Tibial nerve (tissue), 4 donors: ENCODE measurements at places on chromosomes 12 and 14. TPM values are rescaled to one million over a fixed set of nuclear protein-coding genes. Genes with fewer than 3 reads are reported as not detected.
A peak's percentile ranks its signal among the peaks of the same experiment; 100 is the strongest.

The PLCZ1 gene
- not detected for total RNA-seq

The TMPRSS12 gene
- total RNA-seq = not detected

DNA sequence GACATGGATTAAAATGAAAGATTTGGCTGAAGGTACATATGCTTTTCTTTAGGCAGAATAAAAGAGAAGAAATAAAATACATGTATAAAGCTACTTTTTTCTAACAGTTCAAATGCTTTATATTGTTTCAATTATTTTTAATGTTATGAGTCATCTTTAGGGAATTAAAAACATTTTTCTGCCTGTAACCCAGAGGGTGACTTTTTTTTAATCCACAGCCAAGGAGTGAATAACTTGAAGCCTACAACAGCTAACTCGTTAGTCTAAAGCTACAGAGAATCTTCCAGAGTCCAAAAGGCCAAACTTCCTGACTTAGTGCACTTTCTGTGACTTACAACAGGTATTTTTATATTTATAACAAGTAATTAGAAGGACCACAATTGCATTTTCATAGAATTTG is 151.6 kb downstream of the SEC23A start:
- H3K27ac ChIP-seq = no peak overlapping the region
- H3K36me3 ChIP-seq = no peaks in the 10 kb centered on the region
- no peaks in the 10 kb centered on the region for H3K4me1 ChIP-seq
- no peak for DNase-seq
- no peak overlapping the region for H3K4me3 ChIP-seq

The ZNF891 gene
- 5.1 TPM for total RNA-seq

The LRP1-AS gene
- not detected for total RNA-seq

GRCh38 chr12:93707836-93708235 is 30.7 kb downstream of the CRADD start:
- no peak for DNase-seq
- H3K36me3 ChIP-seq = no peaks in the 10 kb centered on the region
- H3K4me3 ChIP-seq = no peak overlapping the region
- no peaks in the 10 kb centered on the region for H3K27me3 ChIP-seq
- H3K4me1 ChIP-seq = no peaks in the 10 kb centered on the region

The TSPAN19 gene
- total RNA-seq = 0.22 TPM

DNA sequence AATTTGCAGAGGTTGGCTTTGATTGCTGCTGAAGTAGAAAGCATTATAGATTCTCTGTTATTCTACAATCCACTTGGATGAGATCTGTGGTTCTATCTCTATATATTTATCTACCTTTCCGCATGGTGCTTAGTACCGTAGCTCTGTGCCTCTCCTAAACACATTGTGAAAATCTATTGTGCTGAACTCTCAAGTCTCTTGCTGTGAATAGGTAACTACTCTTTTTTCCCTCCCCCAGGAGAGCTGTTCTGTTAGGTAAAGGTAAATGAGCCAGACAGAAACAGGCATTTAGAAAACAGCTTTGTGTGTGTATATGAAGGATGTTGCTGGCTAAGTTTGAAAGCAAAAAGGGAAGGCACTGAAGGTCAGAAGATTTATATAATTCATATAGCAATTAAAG is 112.6 kb downstream of the BRMS1L start:
- no peaks in the 10 kb centered on the region for H3K4me1 ChIP-seq
- no peak overlapping the region for H3K4me3 ChIP-seq
- no peak for DNase-seq
- H3K27me3 ChIP-seq = no peaks in the 10 kb centered on the region
- no peak overlapping the region for H3K27ac ChIP-seq

The CELA1 gene
- not detected for total RNA-seq

The PLBD1 gene
- 4.8 TPM for total RNA-seq

DNA sequence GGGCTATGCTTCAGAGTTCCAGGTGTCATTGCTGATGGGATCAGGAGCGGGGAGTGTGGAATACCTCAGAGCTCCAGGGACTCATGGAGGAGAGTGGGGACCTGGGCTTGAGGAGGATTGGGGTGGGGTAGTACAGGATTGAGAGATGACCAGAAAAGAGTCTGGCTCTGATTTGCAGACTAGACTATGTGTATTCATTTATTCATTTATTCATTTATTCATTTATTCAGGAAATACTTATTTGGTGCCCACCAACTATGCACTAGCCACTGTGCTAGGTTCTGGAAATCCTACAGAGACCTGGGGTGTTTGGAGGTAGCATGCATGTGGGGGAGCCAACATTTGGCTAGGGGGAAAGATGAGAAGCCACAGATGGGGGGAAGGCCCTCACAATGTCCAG is 871 bp upstream of the KRT83 start:
- no peak overlapping the region for H3K27ac ChIP-seq
- H3K4me3 ChIP-seq = no peak overlapping the region
- H3K36me3 ChIP-seq = no peaks in the 10 kb centered on the region
- H3K27me3 ChIP-seq = no peaks in the 10 kb centered on the region
- H3K4me1 ChIP-seq = no peaks in the 10 kb centered on the region
- DNase-seq = no peak

The OR6C75 gene
- not detected for total RNA-seq

DNA sequence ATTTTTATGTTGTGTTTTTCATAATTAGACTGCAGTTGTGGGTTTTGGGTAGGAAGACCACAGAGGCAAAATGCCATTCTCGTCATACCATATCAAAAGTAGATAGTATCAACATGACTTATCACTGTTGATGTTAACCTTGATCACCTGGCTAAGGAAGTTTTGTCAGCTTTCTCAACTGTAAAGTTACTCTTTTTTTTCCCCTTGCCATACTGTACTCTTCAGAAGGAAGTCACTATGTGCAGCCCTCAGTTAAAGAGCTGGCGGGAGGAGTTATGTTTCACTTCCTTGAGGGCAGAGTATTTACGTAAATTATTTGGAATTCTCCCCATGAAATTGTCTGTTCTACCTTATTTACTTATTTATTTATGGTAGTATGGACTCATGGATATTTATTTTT is 78.7 kb downstream of the PRORP start:
- no peak overlapping the region for H3K27ac ChIP-seq
- H3K4me1 ChIP-seq = no peaks in the 10 kb centered on the region
- H3K4me3 ChIP-seq = no peak overlapping the region
- no peaks in the 10 kb centered on the region for H3K36me3 ChIP-seq
- no peaks in the 10 kb centered on the region for H3K27me3 ChIP-seq

DNA sequence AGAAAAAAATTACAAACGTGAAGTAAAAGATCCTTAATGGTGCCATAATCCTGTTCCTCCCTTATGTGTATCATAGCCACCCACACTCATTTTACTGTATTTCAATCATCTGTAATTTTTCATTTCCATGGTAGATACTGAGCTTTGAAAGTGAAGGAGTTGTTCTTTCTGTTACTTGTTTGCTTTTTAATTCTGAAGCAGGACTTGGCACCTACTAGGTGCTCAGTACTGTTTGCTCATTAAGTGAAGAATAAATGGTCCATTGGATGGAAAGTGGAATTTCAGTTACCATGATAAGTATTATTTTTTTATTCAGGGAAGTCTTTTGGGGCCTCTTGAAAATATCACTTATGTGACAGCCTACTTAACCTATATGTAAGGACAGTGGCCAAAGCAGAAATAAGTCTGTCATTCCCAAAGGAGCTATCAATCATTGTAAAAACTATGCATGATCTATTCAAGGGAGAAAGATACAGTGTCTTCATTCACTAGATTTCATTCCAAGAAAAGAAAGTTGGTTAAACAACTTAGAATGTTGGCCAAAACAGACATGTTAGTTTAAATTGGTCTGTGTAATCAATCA is 1244.4 kb upstream of the SEL1L start:
- H3K36me3 ChIP-seq = no peaks in the 10 kb centered on the region
- H3K4me3 ChIP-seq = no peak overlapping the region
- H3K27ac ChIP-seq = no peak overlapping the region

The CLMN gene
- total RNA-seq = 32.2 TPM

- H3K4me1 ChIP-seq = peaks cover 6% of the 10 kb centered on the region
- H3K27ac ChIP-seq = no peak overlapping the region
- no peaks in the 10 kb centered on the region for H3K27me3 ChIP-seq
- DNase-seq = no peak
- no peaks in the 10 kb centered on the region for H3K36me3 ChIP-seq
Measured at GRCh38 chr12:93243689-93244513, 133.8 kb upstream of the NUDT4 start.

DNA sequence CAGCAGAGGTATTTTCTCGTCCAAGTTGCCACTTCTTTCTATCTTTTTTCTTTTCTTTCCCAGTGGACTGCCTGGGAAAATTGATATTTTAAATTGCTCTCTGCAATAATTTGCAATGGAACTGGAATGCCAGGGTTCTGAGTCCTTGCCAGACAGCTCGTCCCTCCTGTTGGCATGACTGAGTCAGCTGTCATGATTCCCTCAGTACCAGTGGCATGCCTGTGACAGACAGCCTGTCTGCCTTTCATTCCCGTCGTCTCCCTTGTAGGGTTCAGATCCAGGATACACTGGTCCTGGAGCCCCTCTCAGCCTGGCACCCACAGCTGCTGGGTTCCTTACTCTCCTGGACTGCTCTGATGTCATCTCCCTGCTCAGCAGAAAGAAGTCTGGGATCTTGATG is 84.8 kb downstream of the PTPN11 start:
- H3K27ac ChIP-seq = no peak overlapping the region
- no peaks in the 10 kb centered on the region for H3K27me3 ChIP-seq
- H3K36me3 ChIP-seq = peaks cover 31% of the 10 kb centered on the region
- DNase-seq = no peak
- H3K4me3 ChIP-seq = no peak overlapping the region

DNA sequence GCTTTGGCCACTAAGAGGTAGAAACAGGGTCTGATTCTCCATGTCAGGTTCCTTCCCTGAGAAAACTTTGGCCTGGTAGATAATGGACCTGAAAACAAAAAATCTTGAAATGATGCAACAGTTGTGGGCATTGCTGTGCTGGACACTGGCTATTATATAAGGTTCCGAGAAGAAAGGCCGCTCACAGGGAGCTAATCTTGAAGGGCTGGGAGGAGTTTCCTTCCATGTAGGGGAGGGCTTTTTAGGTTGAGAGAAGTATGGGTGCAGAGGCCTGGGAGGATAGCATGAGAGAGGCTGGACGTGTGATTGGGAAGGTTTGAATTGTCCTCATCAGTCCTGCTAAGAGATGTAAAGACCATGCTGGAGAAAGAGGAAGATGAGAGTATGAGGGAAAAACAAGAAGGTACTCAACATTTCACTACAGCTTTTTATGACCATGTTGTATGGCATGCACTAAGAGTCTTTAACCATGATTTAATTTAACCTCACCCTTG is 11.6 kb downstream of the LRRK2 start:
- H3K4me3 ChIP-seq = no peak overlapping the region
- no peaks in the 10 kb centered on the region for H3K36me3 ChIP-seq
- no peak overlapping the region for H3K27ac ChIP-seq
- H3K27me3 ChIP-seq = no peaks in the 10 kb centered on the region
- H3K4me1 ChIP-seq = no peaks in the 10 kb centered on the region

DNA sequence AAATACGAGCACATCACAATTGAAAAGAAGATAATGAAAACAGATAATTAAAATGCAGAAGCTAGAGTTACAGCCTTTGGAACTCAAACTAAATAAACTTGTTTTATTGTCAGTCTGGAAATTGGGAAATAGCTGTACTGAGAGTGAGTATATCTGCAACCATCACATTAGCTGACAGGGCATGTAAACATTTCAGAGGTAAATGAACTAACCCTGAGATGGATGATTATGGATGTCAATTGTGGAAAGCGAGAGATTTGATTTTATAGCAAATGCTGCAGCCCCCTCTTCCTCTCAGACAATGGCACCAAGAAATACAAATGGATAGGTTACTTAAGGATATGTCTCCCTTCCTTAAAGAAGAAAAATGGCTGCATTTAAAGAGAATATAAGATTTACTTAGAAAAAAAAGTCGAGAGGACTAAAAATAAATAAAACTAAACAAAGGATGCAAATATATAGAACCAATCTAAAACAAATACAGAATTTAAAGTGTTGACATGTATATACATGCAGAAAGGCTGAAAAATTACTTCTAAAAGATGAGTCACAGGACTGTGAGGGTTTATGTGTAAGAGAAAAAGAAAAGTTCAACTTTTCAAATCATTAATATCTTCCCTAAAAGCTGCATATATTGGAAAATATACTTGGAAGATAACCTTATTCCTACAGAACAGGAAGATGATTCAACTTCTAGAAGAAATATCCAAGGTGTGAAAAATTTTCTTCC is 120.3 kb upstream of the FLRT2 start:
- H3K36me3 ChIP-seq = no peaks in the 10 kb centered on the region
- no peaks in the 10 kb centered on the region for H3K27me3 ChIP-seq
- H3K4me3 ChIP-seq = no peak overlapping the region

DNA sequence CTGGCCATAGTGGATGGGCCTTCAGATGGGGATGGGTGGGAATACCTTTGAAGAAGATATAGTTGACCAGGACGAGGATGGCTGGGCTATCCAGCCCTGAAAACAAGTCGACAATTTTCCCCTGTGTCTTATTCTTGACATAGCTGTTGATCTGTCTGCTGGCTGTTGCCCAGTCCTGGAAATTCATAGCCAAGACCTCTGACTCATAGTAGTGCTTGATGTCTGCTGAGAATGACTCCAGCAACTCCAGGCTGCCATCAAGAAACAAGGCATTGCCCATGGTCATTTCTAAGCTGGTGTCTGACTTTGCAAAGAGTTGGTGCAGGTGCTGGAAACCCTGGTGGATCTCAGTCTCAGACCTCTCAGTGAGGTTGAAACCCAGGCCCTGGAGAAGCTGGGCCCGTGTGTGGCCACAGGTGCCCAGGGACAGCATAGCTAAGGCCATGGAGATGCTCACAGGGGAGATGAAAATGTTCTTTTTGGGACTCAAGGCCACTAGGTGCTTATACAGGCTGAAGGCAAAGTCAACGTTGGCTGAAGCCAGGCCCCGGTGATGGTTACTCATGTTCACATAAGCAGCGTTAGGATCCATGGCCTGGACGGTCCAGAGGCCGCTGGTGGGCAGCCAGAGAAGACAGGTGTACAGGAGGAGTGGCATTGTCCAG is 9.0 kb downstream of the SERPINA6 start:
- no peak overlapping the region for H3K4me3 ChIP-seq
- H3K4me1 ChIP-seq = no peaks in the 10 kb centered on the region
- peak overlapping the region; percentile 17 for H3K27ac ChIP-seq
- H3K27me3 ChIP-seq = no peaks in the 10 kb centered on the region
- DNase-seq = no peak

DNA sequence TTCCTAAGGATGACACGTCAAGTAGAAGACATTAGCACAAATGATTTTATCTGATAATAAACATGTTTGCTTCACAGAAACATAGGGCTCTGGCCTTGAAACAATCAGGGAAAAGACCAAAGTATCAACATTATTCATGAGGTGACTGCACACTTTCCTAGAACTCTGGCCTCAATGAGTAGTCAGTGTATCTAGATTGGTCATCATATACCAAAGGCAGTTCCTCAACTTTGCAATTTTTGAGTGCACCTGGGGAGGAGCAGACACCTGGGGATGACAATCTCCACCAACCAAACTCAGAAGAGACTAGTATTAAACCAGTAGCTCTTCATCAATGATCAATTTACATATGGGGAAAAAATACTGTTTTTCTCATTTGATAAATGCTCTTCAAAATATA is 4.5 kb downstream of the EDDM3A start:
- no peak for DNase-seq
- no peak overlapping the region for H3K27ac ChIP-seq
- no peaks in the 10 kb centered on the region for H3K27me3 ChIP-seq
- H3K4me3 ChIP-seq = no peak overlapping the region
- no peaks in the 10 kb centered on the region for H3K36me3 ChIP-seq
- H3K4me1 ChIP-seq = no peaks in the 10 kb centered on the region

The PIANP gene
- total RNA-seq = not detected

- H3K4me1 ChIP-seq = no peaks in the 10 kb centered on the region
- H3K36me3 ChIP-seq = no peaks in the 10 kb centered on the region
- no peak overlapping the region for H3K27ac ChIP-seq
- no peak overlapping the region for H3K4me3 ChIP-seq
Measured at GRCh38 chr12:97151481-97151880, 244.4 kb downstream of the NEDD1 start.

GRCh38 chr14:96592591-96593386 is 90.6 kb downstream of the PAPOLA start:
- H3K27ac ChIP-seq = no peak overlapping the region
- no peaks in the 10 kb centered on the region for H3K36me3 ChIP-seq
- DNase-seq = no peak
- H3K4me3 ChIP-seq = peak overlapping the region; percentile 32
- H3K27me3 ChIP-seq = no peaks in the 10 kb centered on the region
